Naive thymus-derived CD4-positive, alpha-beta T cell (primary cell): ENCODE measurements at places on chromosomes 3 and 15. TPM values are rescaled to one million over a fixed set of nuclear protein-coding genes. Genes with fewer than 3 reads are reported as not detected.

CD96 gene
- 183 TPM for polyA plus RNA-seq

TMEM202 gene
- not detected for polyA plus RNA-seq

PPM1L gene
- 0.48 TPM for polyA plus RNA-seq

ZDHHC19 gene
- not detected for polyA plus RNA-seq

DNA sequence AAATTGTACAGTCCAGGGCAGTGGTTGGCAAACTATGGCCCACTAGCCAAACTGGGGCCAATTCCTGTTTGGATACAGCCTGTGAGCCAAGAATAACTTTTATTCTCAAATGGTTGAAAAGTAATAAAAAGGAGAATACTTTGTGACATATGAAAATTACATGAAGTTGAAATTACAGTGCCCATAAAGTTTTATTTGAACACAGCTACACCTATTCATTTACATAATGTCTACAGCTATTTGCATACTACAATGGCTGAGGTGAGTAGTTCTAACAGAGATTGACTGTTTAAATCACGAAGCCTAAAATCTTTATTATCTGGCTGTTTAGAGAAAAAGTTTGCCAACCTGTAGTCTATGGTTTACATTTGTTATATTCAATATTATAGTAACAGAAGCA lies 600.1 kb downstream of the MAGI1 start:
- no peak for DNase-seq

- no peak for DNase-seq
Observed at GRCh38 chr3:43217633-43218032, 68.7 kb upstream of the SNRK start.

GRCh38 chr15:83475551-83475950 lies 28.4 kb downstream of the SH3GL3 start:
- no peak for DNase-seq

DNA sequence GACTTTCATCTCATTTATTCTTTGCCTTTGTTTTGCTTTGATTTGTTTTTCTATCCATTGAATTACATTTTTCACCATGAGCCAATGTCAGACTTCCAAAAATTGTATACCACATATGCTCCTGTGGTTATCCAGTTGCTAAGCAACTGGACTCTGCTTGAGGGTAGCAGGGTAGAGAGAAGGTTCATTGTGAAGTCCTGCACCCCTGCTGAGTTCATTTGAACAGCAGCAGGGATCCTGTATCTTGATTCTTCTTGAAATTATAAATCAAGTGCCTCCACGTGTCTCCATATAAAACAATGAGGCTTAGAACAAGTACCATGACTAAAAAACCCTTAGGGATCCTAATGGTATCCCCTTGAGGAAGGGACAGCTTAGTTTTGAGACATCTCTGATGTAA lies 449.3 kb downstream of the ROBO2 start:
- DNase-seq = no peak

- DNase-seq = no peak
Observed at GRCh38 chr15:56273724-56274123, 30.0 kb upstream of the RFX7 start.
